ENCODE measurements at places on chromosomes 3 and 15.

- no peak for DNase-seq
These were observed 45.9 kb downstream of the SLC12A8 start for GRCh38 chr3:125166599-125167136.

GRCh38 chr3:113242096-113242581, 30.8 kb downstream of the BOC start:
- DNase-seq = no peak

DNA sequence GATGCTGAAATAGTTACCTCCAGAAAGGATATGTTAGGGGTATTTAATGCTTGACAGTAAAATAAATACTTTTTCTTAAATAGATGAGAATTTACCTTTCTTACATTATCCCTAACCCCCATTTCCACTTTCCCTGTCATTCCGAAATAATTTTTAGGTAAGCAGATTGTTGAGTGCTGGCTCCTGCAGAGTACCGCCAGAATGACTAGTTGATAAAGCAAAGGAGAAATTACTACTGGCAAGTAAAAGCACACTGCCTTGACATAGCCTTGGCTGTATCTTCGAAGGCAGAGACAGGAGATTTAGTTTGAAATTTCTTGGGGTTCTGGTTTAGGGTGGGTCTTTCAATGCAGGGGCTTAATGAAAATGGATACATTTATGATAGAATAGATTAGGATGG, 40.8 kb downstream of the LRRC49 start:
- no peak for DNase-seq

GRCh38 chr3:72271923-72272322, 487.0 kb upstream of the PROK2 start:
- no peak for DNase-seq

GRCh38 chr3:30542897-30543296, 63.5 kb upstream of the TGFBR2 start:
- DNase-seq = no peak

GRCh38 chr3:52084216-52084945, 28.0 kb upstream of the DUSP7 start:
- DNase-seq = no peak

- no peak for DNase-seq
These were observed 796.6 kb downstream of the MCTP2 start for GRCh38 chr15:95027981-95028380.

DNA sequence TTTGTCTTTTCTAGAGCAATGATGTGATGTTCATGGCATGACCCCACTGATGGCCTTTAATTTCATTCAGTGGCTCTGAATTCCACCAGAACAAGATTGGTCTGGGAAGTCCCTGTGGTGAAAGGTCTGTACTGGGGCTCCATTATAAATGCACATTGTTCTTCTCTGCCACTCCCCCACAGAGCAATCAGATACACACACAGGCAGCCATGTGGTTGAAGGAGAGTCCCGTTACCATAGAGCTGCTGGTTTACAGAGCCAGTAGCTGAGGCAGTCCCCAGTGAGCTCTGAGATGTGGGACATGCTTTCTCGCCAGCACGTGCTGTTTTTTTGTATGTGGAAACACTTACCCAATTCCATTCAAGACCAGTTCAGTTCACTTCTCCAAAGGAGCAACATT, 172.7 kb upstream of the TRIM42 start:
- DNase-seq = no peak

DNA sequence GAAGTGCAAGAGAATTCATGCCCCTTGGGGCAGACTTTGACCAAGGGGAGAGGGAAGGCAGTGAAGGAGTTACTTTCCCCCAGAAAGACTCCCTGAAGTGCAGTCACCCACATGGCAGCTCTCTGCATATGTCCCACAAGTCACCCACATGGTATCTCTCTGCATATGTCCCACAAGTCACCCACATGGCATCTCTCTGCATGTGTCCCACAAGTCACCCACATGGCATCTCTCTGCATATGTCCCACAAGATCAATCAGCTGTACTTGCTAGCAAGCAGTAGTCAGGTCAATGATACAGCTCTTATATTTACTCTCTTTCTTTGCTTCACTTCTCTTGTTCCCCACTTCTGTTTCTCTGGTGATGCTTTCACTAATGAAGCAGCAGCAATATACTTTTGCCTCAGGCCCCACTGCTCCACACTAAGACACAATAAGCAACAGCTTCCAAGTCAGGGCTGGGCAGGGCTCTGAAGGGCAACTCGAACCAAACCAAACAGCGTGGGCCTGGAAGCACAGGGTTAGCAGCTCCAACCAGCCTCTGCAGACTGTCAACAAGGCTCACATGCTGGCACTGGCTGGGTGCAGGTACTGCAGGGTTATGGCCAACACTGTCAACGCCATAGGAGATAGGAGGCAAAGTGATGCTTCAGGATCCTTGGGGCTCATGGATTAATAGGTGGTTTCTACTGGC, 46.7 kb downstream of the THBS1 start:
- no peak for DNase-seq

- DNase-seq = no peak
These were observed 32.1 kb downstream of the KIF9 start for GRCh38 chr3:47250309-47251060.

- DNase-seq = no peak
These were observed 85.1 kb upstream of the OCA2 start for GRCh38 chr15:28184166-28184565.

DNA sequence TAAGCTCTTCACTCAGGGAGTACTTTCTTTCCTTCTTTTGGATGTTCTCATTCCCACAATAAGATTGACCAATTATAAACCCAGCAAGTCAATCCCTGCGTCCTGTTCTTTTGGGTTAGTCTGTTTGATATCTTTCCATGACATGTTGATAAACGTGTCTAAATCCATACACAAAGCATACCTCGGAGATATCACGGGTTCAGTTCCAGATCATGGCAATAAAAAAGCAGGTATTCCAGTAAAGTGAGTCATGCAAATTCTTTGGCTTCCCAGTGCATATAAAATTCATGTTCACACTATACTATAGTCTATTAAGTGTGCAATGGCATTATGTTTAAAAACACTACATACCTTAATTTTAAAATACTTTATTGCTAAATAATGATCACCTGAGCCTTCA, 667.7 kb downstream of the MAGI1 start:
- DNase-seq = no peak

DNA sequence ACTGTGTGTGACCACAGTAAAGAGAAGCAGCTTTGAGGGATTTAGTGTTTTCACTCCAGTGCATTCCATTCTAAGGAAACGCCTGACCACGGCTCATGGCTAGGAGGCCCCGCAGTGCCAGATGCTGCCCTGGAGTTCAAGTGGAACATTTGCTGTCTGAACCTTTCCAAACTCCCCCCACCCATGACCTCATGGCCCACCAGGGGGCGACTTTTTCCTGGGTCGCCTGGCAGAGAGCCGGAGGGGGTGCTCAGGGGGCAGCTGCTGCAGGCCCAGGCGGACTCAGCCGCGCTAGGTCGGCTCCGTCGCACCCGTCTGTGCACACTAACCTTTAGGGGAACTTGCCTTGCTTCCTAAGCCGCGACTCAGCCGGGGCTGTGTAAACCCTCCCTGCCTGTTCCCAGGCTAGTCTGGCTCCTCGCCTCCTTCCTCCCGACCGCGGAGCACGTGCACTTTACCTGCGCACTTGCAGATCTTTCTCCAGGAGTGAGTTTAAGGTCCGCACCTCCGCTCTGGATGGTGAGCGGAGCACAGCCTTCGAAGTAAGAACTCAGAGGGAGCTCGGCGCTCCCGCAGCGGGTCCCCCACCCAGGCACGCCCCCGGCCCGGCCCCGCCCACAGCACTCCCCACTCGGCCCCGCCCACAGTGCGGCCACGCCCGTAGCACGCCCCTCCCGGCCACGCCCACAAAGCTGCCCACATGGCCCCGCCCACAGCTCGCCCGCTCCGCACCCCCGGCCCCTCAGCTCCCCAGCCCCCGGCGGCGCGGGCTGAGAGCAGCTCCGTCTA, at the start of gene OCA2:
Gene OCA2 (minus strand): TSS at position 550 of the 789 bp plus-strand sequence. CDS start 17,441 bp downstream, outside the sequence.
- peak; percentile 47 for DNase-seq

DNA sequence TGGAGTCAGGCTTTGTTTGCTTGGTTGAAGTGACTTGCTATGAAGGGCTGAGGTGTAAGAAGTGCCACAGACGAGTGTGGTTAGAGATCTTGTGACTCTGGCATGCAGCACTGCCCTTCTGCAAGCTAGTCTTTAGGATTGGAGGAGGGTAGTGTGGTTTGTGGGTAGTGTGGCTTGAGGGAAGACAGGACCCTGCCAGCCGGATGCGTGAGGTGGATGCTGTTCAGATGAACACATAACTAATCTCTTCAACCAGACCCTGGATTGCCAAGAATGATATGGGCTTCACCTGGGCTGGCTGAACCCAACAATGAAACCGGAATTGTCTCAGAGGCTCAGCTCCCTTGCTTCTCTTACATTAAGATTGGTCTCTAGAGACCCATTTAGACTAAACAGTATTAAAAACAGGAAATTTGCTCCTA, 32.7 kb downstream of the STARD9 start:
- DNase-seq = no peak

- DNase-seq = no peak
These were observed 22.8 kb upstream of the NOX5 start for GRCh38 chr15:68991723-68992122.

- no peak for DNase-seq
These were observed 199.3 kb upstream of the BCL6 start for GRCh38 chr3:187944390-187945179.

GRCh38 chr3:173529062-173529711, 131.6 kb downstream of the NLGN1 start:
- no peak for DNase-seq

GRCh38 chr3:46143951-46144473, 64.1 kb downstream of the CCR1 start:
- DNase-seq = no peak

DNA sequence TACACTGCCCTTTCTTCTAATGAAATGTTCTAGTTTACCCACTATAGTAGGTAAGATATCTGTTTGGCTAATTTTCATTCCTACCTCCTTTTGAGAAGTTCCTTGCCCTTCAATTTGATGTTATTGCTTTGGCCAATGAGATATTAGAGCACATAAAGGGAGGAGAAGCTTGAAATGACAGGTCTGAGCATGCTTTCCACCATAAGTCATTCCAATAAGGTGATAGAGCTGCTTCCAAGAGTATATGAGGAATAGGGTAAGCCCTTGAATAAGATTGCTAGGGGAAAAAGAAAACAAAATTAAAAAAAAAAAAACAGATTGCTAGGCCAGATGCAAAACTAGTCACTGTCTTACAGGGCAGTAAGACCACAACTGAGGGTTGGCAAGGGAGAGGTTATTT, 78.9 kb upstream of the TRIM42 start:
- no peak for DNase-seq

DNA sequence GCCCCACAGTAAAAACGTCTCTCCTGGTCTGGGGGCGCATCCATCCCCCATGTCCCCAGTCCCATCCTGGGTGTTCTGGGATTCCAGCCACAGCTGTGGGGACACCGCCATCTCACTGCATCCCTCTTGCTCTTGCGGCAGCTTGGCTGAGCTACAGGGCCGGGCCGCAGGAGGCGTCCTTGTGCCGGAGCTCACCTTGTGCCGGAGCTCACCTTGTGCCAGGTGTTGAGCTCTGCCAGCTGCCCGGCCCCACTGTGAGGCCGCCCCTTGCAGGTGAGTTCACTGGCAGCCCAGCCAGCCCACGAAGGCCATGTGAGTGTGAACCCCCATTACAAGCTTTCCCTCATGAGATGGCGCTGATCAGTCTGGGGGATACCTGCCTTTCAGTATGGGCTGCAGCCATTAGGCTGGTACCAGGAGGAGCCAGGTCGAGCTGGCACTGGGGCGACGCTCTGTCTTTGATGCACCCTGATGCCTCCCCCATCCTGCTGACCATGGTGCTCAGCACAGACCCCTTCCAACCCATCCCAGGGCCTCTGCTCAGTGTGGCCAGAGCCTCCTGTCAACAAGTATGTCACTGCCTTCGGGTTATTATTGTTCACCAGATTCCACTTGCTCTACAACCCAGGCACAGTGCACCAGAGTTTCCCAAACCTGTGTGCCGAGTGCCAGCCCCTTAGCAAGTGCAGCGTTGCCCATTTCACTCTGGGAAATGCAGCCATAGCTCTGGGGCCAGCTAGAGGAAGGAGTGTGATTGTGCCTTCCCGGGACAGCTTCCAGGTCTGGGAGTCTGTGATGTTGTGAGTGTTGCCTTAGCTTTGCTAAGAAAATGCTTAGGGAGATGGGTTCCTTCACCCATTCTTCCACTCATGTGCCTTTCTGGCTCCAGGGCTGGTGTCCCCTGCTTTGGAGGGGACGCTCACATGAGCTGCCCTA, 105.7 kb downstream of the APBA2 start:
- no peak for DNase-seq

GRCh38 chr3:47681016-47681415, 100.7 kb downstream of the SMARCC1 start:
- no peak for DNase-seq

DNA sequence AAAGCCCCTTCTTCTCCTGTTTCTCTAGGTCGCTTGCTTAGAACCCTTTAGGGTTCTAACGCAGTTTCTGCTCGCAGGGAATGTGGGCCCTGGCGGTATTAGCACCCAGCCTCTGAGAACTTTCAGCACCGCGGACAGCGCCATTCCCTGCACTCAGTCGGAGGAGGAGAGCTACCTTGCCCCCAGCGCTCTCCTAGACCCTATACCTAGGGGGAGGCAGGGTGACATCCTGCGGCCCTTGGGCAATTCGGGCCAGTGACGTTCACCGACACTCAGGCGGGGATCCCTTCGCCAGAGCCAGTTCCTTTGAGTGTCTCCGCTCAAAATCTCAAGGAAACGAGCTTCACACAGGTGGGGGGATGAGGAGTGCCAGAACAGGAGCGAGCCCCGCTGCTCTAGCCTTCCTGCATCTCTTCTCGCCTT, 1.3 kb downstream of the SLC7A14 start:
- DNase-seq = no peak

- DNase-seq = no peak
These were observed 67.6 kb upstream of the GCNT3 start for GRCh38 chr15:59543721-59544547.

GRCh38 chr3:124867511-124867910, 19.7 kb downstream of the ITGB5 start:
- no peak for DNase-seq

GRCh38 chr3:151878465-151878864, 5.0 kb downstream of the SUCNR1 start:
- DNase-seq = no peak

- no peak for DNase-seq
These were observed 90.1 kb upstream of the NEO1 start for GRCh38 chr15:72962054-72962702.

DNA sequence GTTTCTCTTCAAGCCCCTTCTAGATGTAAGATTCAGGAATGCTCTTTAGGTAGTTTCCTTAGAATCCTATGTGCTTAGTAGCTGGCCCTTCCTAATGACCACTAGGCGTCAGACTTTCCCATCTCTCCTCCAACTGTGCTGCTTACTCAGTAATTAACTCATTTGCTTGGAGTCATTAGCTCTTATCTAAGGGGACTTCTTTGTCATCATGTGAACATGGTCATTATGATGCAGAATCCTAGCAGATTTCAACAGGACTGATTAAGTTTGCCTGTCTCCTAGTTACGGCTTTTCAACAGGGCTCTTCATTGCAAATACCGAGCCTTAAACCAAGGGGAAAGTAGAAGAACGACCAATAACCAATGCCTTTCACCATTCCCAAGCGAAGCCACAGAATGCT, 46.4 kb downstream of the GJD2 start:
- DNase-seq = no peak
